ENCODE measurements at places on chromosomes 2 and 18.

DNA sequence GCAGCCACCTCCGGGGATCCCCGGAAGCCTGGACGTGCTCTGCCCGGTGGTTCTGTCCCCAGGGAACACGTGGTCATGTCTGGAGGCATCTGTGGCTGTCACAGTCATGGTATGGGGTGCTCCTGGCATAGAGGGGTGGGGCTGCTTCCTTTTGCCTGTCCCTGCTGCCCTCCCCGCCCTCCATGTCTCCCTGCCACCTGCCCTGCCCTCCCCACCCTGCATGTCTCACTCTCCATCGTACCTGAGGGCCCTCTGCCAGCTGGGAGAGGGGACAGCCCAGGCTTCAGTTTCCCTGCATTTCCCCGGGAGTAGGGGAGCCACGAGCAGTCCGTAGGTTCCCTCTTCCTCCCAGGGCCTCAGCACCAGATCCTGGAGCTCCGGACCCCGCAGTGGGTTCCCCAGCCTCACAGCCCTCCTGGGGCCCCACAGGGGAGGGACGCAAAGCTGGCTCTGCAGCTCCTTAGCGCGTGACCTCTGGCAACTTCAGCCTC is 90.0 kb upstream of the CTDP1 start:
- no peak for DNase-seq

DNA sequence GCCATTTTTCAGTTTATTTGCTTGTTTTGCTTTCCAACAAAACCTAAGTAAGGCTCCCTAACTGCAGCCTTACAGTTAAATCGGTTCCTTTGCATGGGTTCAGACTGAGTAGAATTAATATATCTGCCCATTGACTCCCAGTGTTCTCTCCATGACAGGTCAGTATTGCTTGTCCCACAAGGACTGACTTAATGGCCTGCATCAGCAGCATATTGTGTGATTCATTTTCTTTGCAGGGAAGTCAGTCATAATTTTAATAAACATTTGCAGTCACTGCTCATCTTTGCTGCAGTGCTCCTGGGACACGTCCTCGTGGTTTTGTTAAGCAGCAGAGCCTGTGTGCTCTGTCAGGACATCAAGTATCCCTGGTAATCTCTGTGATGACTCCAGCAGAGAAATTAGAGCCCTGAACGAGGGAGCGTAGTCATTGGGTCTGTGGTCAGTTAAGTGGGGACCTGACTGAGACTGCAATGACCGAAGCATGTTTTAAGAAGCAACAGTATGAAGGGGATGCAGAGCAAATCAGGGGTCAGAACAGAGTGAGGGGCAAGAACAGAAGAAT is 93.3 kb downstream of the CDH20 start:
- DNase-seq, result no peak

DNA sequence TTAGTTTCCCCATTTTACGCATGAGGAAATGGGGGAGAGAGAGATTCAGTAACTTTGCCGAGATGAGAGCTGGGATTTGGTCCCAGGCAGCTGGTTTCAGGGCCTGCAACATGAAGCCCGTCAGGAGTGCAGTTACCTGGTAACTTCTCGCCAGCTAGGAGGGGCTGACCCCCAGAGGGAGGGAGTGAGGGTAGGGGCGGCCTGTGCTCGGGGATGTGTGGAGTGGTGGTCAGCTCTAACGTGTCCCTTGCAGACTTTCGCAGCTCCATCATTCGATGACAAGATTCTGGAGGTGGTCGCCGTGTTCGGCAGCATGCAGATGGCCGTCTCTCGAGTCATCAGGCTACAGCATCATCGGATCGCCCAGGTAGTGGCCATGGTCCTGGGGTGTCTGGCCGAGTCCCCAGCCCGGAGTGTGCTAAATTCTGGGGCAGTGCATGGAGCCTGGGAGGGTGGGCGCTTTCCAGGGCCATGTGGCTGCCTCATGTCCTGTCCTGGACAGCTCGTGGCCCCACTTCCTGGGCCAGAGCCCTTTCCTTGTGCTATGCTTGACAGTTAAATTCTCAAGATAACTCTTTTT is 103.8 kb downstream of the DGKD start:
- no peak for DNase-seq

GRCh38 chr2:142745691-142746090 is 131.8 kb upstream of the KYNU start:
- no peak for DNase-seq

DNA sequence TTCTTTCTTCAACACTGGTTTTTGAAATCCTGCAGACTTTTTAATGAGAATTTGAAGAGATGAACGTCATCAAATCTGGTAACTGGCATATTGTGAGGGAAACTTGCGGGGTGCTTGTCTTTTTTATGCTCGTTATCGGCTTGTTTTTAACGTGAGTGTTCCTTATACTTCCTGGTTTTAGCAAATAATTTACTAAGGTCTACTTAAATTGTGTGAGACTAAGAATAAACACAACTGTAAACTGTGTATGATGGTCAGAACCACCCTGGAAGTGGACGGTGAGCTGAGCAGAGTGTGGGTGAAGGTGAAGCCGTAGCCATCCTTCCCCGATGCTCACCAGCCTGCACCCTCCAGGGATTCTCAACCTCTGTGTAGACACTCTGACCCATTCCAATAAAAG is 82.3 kb upstream of the CDC42EP3 start:
- DNase-seq, result no peak
